ENCODE measurements at places on chromosomes 11 and 22.

DNA sequence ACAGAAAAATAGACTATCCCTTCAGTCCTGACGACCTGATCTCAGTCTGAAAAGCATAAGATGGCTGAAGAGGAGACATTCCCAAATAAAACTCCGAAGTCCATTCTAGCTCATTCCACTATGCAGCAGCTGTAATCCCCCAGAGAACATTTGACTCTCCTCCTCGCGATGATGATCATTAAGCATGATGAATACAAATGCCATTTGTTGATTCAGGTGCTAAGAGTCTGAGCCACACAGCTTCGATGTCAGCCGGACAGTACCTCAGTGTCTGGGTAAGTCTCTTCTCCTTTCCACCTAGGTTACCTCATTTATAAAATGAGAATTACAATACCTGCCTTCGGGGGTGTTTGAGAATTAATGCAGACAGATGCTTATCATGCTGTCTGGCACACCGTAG lies 94.8 kb downstream of the TENM4 start:
- DNase-seq: no peak

- no peak for DNase-seq
These were observed 50.3 kb upstream of the CD44 start for GRCh38 chr11:35088676-35089075.

GRCh38 chr11:66561178-66561974 lies 7.0 kb downstream of the CTSF start:
- no peak for DNase-seq

GRCh38 chr11:57370251-57370650 lies 10.7 kb downstream of the PRG3 start:
- no peak for DNase-seq

GRCh38 chr11:117502015-117502778 lies 174.5 kb downstream of the CEP164 start:
- DNase-seq: no peak

GRCh38 chr22:43591380-43591779 lies 179.6 kb downstream of the MPPED1 start:
- DNase-seq: no peak

DNA sequence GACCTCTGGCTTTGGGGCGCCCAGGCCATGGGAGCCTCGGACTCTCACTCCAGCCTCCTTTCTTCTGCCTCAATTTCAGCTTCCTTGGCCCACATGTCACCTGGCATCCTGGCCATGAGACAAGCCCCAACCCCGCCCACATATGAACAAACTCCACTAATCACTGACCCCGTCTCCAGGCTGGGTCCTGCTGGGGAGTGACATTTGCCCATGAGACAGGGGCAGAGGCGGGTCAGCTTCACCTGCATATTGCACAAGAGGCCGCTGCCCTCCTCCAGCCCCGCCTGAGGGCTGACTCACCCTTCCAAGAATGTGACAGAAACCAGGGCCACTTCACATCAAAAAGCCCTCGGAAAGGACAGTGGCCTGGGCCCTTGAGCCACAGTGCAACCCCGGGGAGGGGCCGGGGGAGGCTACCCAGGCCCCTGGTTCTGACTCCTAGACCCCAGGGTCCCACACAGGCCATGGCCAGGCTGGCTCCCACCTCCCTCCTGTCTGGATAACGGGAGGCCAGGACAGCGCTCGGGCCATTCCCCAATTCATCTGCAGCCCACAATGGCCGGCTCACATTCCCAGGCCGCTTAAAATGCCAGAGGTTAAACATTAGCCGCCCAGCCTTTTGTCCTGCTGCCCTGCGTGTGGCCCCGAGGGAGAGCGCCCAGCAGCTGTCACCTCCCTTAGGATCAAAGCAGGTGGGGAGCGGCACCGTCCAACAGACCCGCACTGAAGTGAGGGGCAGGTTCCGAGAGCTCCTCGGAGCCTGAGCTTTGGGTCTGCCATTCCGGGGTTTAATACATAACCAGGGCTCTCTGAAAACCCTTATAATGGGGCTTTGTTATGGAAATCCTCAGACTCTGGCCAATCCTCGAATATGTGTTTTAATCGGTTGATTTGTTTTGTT lies 42.3 kb downstream of the TRMU start:
- DNase-seq: no peak

Measured in activated CD8-positive, alpha-beta memory T cell treated with anti-CD3 and anti-CD28 coated beads, Interleukin-2, amount 50 U/mL, for 48 hours (primary cell).